Prostate gland (tissue), 2 donors: ENCODE measurements at places on chromosomes 13 and 19.
A peak's percentile ranks its signal among the peaks of the same experiment; 100 is the strongest.

- DNase-seq = peak; percentile 85
Observed at GRCh38 chr19:18385675-18386542, at the start of gene GDF15. Gene GDF15 (plus strand): TSS chr19:18386158. CDS start chr19:18386190, 32 bp downstream.

- no peak for DNase-seq
Observed at GRCh38 chr19:8168537-8168936, 19.1 kb upstream of the FBN3 start.

DNA sequence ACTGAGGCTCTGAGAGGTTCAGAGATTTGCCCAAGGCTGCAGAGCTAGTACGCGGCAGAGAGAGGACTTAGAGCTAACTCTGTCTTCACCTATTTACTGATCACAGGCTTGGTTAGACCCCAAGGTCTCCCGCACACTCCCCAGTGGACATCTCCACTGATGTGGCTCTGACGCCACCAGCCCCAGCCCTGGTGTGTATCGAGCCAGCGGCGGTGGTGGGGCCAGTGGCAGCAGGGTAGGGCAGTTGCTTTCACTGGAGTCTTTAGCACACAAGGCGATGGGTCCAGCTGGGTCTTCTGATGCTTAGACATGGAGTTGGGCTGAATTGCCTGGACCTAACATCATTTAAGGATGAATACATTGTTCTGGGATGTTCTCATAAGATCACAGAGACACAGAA lies 85.4 kb downstream of the ANKRD10 start:
- DNase-seq = no peak

DNA sequence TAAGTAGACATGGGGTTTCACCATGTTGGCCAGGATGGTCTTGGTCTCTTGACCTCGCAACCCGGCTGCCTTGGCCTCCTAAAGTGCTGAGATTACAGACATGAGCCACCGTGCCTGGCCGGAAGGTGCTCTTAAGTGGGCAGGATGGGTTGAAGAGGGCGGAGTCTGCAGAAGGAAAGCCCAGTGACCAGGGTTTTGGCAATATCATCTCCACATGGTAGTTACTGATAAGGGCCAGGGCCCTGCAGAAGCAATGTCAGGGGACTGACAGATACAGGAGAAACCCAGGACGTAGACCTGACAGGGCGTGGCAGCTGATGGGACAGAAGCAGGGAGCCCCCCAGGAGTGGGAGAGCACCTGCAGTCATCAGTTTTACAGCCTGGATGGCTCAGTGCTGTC lies 45.7 kb upstream of the RNF113B start:
- DNase-seq = no peak

DNA sequence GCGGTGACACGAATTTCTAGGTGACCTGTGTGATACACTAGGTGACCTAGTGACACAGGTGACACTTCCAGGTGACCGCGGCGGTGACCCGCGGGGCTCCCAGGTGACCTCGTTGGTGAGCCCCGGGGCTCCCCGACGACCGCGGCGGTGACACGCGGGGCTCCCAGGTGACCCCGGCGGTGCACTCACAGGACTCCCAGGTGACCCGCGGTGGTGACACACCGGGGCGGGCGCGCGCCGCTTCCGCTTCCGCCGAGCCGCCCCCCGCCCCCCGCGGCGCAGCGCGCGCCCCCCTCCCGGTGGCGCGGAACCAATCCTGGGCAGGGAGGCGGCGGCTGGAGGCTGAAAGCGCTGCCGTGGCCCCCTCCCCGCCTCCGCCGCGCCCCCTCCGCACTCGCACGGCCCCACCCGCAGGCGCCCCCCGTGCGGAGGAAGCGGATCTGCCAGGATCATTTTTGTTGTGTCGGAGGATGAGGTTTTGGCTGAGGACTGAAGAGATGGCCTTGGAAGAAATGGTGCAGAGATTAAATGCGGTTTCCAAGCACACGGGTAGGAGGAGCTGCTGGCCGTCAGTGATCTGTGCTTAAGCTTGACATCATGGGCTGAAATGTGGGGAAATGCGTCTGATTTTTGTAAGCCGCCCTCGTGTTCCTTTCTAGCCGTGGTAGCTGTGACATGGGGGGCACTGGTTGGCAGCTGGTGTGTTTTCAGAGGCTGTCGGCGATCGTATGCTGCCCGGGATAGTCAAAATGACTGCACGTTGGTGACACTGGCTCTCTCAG lies at the start of gene MCF2L:
TSS of gene MCF2L (plus strand) at position 305 of the 782 bp plus-strand sequence. CDS start at position 471, 166 bp downstream.
- DNase-seq = peak; percentile 40

GRCh38 chr19:52936151-52936953 lies 13.1 kb upstream of the ZNF888 start:
- DNase-seq = peak; percentile 60

GRCh38 chr19:33089010-33089409 lies 8.0 kb downstream of the GPATCH1 start:
- DNase-seq = no peak

GRCh38 chr13:75850916-75851315 lies 214.8 kb downstream of the LMO7 start:
- no peak for DNase-seq

DNA sequence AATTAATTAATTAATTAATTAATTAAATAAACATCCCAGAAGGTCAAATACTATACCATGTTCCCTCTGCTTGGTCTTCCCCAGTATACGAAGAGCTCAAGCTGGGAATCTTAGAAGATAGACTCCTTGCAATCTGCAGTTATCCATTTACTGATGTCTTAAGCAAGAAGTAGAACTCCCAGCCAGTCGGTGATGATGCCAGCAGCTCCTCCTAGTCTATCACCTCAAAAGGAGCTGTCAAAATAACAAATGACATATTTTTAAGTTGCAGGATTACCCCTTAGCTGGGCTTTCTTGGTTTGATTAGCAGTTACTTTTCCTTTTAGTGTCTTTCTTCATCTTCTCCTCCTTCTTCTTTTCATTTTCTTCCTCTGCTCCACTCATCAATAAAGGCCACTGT lies 6.0 kb upstream of the ZNF507 start:
- no peak for DNase-seq

DNA sequence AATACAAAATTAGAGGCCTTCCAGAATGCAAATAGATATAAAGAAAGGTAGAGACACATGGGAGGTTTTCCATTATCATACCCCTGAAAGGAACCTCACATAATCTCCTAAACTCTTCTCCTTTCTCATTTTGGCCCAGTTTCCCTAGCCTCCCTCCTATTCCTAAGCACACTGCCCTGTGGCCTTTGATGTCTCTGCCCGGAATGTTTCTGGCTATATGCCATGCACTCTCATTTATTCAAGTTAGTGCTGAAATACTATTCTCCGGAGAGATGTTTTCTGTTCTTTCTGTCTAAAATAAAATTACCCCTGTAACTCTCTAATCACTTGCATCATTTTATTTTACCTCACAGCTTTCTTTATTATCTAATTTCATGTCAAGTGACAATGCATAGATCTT lies 1287.7 kb downstream of the SLITRK5 start:
- DNase-seq = no peak

DNA sequence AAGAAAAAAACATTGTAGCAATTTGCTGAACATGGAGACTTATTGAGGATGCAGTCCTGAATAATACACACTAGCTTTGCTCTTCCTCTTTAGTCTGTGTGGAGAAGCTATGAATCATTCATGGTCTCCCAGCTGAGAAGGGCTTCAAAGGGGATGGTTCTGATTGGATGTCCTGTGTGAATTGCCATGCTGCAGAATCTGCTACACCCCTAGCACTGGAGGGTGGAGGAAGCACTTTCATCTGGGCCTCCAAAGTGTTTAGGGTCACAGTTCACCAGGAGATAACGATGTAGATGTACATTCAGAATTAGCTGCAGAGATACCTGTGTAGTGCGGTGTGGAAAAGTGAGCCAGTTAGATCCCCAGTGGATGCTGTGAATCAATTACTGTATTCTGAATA lies 321.1 kb upstream of the EDNRB start:
- DNase-seq = no peak

GRCh38 chr19:39046037-39046821 lies 13.9 kb upstream of the FBXO27 start:
- no peak for DNase-seq

DNA sequence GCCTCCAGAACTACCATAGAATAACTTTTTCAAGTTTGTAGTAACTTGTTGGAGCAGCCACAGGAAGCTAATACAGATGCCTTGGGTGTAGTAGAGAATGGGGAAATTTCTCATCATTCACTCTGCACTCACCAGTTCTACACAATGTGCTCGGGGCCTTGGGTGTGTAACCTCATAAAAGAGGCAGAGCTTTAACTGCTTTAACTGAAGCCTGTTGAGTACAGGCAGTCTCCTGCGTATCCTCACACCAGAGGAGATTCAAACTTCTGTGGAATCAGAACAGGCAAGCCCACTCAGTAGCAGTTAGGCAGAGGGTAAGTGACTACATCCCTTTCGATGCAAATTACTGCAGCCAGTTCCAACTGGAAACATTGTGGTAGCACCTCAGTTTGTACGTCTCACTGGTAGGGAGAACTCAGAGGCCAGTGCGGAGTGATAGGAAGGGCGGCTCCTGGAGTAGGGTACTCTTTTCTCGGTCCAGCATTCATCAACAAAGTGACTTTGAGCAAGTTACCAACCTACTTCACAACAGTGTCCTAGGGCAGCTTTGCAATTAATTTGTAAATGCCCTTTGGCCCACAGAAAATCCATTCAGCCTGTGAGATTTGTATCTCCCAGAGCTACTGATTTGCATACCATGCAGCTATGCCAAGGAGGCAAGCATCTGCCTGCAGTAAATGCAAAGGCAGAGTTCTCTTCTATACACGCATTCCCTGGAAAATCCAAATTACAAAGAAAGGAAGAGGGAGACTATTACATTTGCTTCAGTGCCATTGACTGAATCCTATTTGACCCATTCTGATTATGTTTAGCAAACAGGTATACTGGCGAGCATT lies 904.3 kb downstream of the DIAPH3 start:
- DNase-seq = no peak

- no peak for DNase-seq
Observed at GRCh38 chr13:20219577-20219976, 12.5 kb downstream of the GJB6 start.

GRCh38 chr13:47121092-47121763 lies 224.4 kb upstream of the HTR2A start:
- DNase-seq = no peak

- DNase-seq = peak; percentile 47
Observed at GRCh38 chr19:41795031-41795461, 1.3 kb upstream of the CEACAM3 start.

DNA sequence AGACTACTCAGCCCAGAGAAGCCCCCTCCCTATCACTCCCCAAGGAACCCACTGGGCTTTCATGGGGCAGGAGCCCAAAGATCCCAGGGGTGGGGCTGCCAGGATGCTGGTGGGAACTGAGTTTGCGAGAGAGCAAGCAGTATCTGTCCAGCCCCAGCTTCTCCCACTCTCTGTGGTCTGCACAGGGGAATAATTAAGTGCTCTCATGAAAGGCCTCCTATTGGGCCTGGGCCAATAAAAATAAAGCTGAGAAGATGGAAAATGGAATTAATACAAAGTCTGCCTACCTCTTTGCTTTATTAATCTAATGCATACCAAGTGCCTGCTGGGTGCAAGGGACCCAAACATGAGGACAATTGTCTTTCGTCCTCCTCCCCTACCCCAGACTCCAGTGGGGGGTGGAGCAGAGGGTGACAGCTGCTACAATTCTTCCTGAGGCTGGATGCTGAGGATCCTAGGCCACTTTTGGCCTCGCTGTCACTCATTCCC lies 5.4 kb downstream of the DDX39A start:
- no peak for DNase-seq

- DNase-seq = peak; percentile 90
Observed at GRCh38 chr13:106567474-106568298, at the start of gene ARGLU1. Gene ARGLU1 (minus strand): TSS chr13:106568137. CDS start chr13:106567919, 218 bp downstream.

GRCh38 chr13:87661471-87661870 lies 9.7 kb upstream of the SLITRK5 start:
- no peak for DNase-seq

DNA sequence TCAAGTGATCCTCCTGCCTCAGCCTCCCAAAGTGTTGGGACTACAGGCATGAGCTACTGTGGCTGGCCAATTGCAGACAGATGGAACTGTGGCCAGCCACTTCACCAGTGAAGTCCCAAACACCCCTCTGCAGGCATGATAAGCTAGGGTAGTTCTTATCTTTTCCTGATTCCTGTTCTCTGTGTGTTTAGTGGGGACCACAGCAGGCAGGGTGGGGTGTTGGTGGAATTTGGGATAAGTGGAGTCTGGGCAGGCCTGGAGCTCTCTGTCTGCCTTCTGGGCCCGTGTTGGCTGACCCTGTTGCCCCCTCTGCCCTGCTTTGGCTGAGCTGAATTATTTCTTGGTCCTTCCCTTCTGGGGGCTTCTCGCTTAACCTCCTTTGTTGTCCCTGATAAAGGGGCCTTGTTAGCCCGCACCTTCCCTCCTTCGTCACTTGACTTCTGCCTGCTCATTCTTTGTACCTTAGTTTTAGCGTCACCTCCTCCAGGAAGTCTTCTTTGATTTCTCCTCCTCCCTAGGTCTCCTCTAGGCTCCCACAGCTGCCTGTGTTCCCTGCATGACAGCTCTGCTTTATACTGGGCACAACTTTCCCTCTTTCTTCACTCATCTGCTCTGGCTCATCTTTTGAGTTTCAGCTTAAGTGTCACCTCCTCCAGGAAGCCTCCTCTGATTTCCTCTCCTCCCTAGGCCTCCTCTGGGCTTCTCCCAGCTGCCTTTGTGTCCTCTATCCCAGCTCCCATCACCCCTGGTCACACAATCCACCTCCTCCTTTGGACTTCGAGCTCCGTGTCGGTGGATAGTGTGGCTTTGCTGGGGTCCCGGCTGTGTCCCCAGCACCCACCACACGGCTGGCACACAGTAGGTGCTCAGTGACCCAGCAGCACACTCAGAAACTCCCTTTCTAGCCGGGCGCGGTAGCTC lies 1.7 kb upstream of the NCLN start:
- no peak for DNase-seq
